ENCODE measurements at places on chromosomes 12 and 14. TPM values are rescaled to one million over a fixed set of nuclear protein-coding genes. Genes with fewer than 3 reads are reported as not detected.

DNA sequence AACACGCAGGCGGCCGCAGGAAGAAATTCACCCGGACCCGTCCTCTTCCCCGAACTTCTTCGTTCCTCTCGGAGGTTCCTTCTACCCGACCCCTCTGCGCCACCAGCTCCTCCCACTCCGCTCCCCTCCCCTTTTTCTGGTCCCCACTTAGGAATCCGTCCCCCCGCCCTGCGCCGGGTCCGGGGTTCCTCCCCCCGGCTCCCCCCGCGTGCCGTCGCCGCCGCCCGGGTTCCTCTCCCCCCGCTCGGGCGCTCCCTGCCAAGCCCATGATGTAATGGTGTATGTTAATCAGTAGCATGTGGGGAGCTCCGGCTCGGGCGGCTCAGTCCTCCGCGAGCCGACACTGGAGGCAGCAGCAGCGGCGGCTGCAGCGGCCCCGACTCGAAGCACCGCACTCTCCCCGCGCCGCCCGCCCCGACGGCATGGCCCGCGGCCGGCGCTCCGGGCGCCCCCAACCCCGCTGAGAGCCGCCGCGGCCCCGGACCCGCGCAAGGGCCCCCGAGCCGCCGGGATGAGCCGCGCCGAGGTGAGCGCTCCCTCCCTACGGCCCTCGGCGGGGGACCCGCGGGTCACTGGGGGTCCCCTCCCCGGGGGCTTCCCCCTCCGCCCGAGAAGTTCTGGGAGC lies 1.0 kb upstream of the SAMD4A start:
- DNase-seq = peak; percentile 90
- H3K36me3 ChIP-seq = no peaks in the 10 kb centered on the region

DNA sequence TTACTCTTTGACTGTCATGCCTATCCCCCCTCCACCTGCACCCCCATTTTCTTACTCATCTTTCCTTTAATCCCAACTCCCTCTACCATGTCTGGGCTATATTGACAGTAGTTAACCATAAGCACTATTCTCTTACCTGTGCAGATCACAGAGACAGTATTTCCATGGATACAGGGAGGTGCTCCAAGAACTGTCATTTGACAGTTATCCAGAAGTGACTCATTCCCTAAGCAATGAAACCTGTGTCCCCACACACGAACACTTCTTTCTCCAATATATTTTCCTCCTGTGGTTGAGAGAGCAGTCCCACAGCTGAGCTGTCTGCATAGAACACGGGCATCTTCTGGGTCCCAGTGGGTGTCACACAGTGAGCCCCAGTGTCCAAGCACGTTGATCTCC lies 68.8 kb downstream of the CD163L1 start:
- H3K27ac ChIP-seq = no peak overlapping the region
- H3K4me1 ChIP-seq = no peaks in the 10 kb centered on the region
- no peak overlapping the region for H3K4me3 ChIP-seq
- no peak for DNase-seq
- no peaks in the 10 kb centered on the region for H3K27me3 ChIP-seq

- no peak overlapping the region for H3K27ac ChIP-seq
- no peaks in the 10 kb centered on the region for H3K36me3 ChIP-seq
- no peaks in the 10 kb centered on the region for H3K4me1 ChIP-seq
- DNase-seq = no peak
- no peaks in the 10 kb centered on the region for H3K27me3 ChIP-seq
- no peak overlapping the region for H3K4me3 ChIP-seq
These were observed 287.3 kb downstream of the BCL11B start for GRCh38 chr14:98984719-98985041.

MYO1H gene
- not detected for total RNA-seq

VWF gene
- total RNA-seq = not detected

DUSP16 gene
- total RNA-seq = 5.9 TPM

DNA sequence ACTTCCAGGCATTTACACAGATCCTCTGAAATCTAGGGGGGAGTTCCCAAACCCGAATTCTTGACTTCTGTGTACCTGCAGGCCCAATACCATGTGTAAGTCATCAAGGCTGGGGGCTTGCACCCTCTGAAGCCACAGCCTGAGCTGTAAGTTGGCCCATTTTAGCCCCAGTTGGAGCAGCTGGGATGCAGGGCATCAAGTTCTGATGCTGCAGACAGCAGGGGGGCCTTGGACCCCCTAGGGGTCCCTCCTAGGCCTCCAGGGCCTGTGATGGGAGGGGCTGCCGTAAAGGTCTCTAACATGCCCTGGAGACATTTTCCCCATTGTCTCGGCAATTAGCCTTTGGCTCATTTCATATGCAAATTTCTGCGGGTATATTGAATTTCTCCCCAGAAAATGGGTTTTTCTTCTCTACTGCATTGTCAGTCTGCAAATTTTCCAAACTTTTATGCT lies 59.5 kb downstream of the LRIG3 start:
- no peaks in the 10 kb centered on the region for H3K27me3 ChIP-seq
- H3K36me3 ChIP-seq = no peaks in the 10 kb centered on the region
- H3K4me3 ChIP-seq = no peak overlapping the region
- no peaks in the 10 kb centered on the region for H3K4me1 ChIP-seq
- H3K27ac ChIP-seq = no peak overlapping the region
- no peak for DNase-seq

DNA sequence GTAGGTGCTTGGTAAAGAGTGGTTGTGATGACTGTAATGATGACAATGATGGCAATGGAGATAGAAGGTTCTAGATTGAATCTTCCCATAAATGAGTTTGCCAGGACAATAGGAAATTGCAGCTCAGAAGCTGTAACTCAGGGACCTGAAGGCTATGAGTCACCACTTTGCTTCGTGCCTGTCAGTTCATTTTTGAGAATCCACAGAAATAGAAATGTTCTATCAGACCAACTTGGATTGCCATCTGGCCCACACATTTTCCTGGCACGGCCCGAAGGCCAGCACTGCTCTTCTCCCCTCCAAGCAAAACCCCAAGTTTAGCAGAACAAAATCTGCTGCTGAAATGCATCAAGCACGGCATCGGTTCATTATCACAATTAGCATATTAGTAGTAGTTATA lies 1127.0 kb downstream of the BCL11B start:
- no peaks in the 10 kb centered on the region for H3K27me3 ChIP-seq
- no peak overlapping the region for H3K4me3 ChIP-seq
- no peaks in the 10 kb centered on the region for H3K4me1 ChIP-seq
- no peak for DNase-seq

Measured in B cell (primary cell).